ENCODE measurements at places on chromosomes 13 and 19. TPM values are rescaled to one million over a fixed set of nuclear protein-coding genes. Genes with fewer than 3 reads are reported as not detected.

SIGLEC12 gene
- total RNA-seq, result 6.9 TPM

DENND1C gene
- 58.5 TPM for total RNA-seq

- H3K36me3 ChIP-seq, result no peaks in the 10 kb centered on the region
- peaks cover 7% of the 10 kb centered on the region for H3K27me3 ChIP-seq
- H3K4me1 ChIP-seq, result no peaks in the 10 kb centered on the region
- DNase-seq, result peak; percentile 92
- peak overlapping the region; percentile 37 for H3K27ac ChIP-seq
Measured at GRCh38 chr19:14505488-14506239, 9.7 kb upstream of the GIPC1 start.

DNA sequence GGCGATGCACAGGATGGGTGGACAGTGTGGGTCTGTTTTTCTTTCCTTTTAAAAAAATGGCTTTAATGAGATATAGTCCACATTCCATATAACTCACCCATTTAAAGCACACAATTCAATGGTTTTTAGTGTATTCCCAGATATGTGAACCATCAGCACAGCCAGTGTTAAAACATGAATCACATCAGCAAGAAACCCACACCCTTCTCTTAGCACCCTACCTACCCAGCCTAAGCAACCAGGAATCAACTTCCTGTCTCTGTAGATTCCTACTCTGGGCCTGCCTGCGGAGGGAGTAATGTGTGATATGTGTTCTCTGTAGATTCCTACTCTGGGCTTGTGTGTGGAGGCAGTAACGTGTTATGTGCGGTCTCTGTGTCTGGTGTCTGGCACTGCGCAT lies 11.9 kb downstream of the TMEM255B start:
- H3K27me3 ChIP-seq, result no peaks in the 10 kb centered on the region
- H3K4me1 ChIP-seq, result no peaks in the 10 kb centered on the region
- no peak for DNase-seq

DNA sequence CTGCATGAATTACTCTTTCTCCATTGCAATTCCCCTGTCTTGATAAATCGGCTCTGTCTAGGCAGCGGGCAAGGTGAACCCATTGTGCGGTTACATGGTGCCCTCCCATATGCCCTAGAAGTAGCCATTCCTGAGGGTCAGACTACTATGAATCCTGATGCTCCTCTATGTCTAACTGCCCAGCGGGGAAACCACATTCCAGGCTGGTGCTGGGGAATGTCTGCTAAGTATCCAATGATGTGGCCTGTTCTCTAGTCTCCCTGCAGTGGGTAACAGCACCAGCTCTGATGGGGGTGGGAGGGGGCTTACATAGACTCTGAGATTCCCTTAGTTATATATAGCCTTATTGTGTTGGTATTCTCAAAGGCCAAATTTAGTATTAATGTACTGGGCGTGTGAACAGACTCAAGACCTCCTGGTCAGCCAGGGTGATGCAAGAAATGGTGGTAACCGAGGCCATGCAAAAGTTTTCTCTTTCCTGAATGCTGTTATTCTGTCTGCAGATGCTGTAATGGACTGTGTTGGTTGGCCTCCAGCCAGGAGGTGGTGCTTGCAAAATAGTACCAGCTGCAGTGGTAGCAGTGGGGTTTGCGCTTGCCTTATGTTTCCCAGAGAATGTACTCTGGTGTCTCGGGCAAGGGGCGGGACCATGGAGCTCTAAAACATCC lies 564.8 kb upstream of the SLITRK1 start:
- no peak overlapping the region for H3K4me3 ChIP-seq
- no peaks in the 10 kb centered on the region for H3K27me3 ChIP-seq
- H3K36me3 ChIP-seq, result no peaks in the 10 kb centered on the region
- H3K27ac ChIP-seq, result no peak overlapping the region

- H3K27ac ChIP-seq, result no peak overlapping the region
- no peaks in the 10 kb centered on the region for H3K27me3 ChIP-seq
Measured at GRCh38 chr13:67224148-67224846, 5.8 kb downstream of the PCDH9 start.

CGB5 gene
- total RNA-seq, result not detected

PTGER1 gene
- 19.6 TPM for total RNA-seq

SYDE1 gene
- 19.5 TPM for total RNA-seq

CPAMD8 gene
- total RNA-seq, result 13.3 TPM

CEACAM1 gene
- total RNA-seq, result 33.5 TPM

C1QTNF9 gene
- total RNA-seq, result 0.28 TPM
